ENCODE measurements at places on chromosomes 16 and 17. TPM values are rescaled to one million over a fixed set of nuclear protein-coding genes. Genes with fewer than 3 reads are reported as not detected.
A peak's percentile ranks its signal among the peaks of the same experiment; 100 is the strongest.

DNA sequence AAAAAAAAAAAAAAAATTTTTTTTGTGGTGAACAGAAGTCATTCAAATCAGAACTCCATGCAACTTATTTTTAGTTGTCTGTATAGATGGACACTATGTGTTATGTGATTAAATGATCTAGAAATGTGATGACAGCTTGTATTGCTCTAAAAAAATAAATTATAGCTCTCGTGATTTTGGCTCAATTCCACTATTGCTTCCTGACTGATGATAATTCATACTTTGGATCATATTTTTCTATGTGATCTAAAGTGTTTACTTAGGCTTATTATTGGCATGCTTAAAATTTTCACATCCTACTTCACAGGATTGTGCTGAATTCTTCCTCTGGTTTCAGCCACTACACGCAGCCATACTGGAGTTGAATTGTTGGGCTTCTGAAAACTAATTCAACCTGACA, 76.8 kb downstream of the RPGRIP1L start:
- no peak for DNase-seq

- DNase-seq: no peak
Observed at GRCh38 chr16:79272141-79272577, 328.4 kb downstream of the MAF start.

GRCh38 chr16:11017499-11017898, 73.1 kb downstream of the CLEC16A start:
- no peak for DNase-seq

- DNase-seq: peak; percentile 6
Observed at GRCh38 chr16:21101631-21102420, 48.8 kb downstream of the DNAH3 start.

DNA sequence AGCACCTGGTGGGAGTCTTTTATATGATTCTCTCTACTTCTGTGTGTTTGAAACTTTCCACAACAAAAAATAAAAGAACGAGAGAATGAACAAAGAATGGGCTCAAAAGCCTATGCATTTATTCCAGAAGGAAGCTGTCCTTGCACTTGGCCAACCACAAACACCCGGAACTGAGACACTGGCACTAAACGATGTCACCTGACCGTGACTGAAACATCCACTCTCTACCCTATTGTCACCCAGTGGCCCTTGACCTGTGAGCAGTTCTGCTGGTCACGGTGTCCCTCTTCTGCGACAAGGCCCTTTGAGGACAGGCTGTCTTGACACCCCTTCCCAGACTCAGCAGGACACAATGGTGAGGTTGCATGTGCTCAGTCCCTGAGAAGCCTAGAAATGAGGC, 56.6 kb downstream of the TEKT5 start:
- DNase-seq: no peak

GRCh38 chr17:50908140-50908859, 42.1 kb upstream of the TOB1 start:
- no peak for DNase-seq

DNA sequence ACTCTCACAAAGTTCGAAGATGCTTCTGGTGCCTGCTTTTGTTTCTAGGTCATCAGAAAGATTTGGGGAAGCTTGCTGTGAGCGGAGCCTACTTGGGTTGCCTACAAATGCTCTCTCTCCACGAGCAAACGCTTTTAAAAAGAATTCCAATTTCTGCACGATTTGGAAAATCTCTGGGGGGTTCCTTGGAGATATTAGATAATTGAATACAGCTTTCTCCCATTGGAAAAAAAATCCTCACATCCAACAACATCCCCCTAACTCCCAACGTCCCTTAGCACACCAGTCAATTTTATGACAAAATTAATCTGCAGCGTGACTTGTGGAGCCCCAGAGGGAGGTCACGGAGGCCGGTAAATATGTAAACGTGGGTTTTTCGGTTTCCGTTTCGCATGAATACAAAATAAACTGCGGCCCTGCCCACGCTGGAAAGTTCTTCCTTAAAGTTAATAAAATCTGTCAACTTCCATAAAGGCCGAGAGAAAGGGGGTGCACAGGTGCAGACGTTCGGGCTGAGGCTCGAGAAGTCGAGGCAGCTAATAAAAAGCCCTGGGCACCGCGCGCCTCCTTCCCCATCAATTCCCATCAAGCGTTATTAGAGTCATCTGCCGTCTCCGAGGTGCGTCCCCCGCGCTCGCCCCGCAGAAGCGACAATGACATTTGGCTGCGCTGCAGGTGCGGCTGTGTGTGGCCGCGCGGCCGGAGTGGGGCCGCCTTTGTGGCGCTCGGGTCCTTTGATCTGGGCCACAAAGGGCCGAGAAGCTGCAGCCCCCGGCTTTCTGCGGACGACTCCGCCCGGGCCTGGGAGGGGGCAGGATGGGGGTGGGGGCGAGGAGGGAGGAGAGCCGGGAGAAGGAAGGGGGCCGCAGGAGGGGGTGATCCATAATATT, 37.6 kb downstream of the SALL1 start:
- DNase-seq: peak; percentile 52

DNA sequence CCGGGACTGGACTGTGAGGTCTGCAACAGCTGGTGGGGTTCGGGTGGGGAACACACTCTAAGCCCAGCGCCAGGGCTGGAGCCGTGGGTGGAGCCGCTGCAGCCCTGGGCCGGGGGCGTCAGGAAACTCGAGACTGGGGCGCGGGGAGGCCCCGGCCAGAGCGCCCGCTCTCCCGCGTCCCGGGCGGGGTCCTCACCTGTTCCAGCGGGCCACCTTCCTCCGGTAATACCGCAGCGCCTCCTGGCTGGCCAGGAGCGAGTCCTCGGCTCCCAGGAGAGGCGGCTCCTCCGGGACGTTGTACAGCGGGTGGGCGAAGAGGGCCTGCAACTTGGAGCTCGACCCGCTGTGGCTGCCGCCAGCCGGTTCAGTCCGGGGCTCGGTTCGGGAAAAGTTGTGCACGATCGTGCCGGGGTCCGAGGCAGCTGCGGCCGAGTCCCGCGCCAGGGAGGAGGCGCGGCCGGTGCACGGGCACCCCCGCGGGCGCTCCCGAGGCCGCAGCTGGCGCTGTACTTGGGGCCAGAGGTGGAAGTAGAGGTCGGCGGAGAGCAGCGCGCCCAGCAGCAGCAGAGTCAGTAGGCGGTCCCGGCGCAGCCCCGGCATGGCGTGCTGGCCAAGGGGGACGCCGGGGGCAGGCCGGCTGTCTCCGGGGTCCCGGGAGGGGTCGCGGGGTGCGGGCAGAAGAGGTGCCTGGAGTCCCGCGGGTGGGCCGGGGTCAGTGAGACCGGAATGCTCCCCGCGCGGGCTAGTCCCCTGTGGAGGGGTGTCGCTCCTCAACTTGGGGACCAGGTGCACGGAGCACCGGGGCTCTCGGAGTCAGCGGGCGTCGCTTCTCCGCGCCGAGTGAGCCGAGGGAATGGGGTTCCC, 868 bp downstream of the FAM20A start:
- peak; percentile 51 for DNase-seq

- peak; percentile 98 for DNase-seq
Observed at GRCh38 chr17:73311781-73312641, at the start of gene CDC42EP4. Gene CDC42EP4, minus strand, starts transcription at chr17:73312001. Its CDS starts 25,501 bp downstream, at chr17:73286500.

GRCh38 chr17:10635290-10635689, 21.8 kb downstream of the MYH3 start:
- no peak for DNase-seq

GRCh38 chr17:35056013-35056412, 7.5 kb downstream of the RFFL start:
- DNase-seq: no peak

Gene UTS2R
- total RNA-seq: 2.2 TPM

Gene TBC1D28
- total RNA-seq: not detected

Gene NPB
- total RNA-seq: 2.0 TPM

Gene FOXK2
- 31.8 TPM for total RNA-seq

Gene C17orf78
- not detected for total RNA-seq

Gene CTRL
- 0.66 TPM for total RNA-seq

Gene CMC2
- total RNA-seq: 32.4 TPM

Gene ITGAL
- 0.89 TPM for total RNA-seq

Gene CDRT15L2
- total RNA-seq: not detected

Gene GID4
- 7.0 TPM for total RNA-seq

Gene PHOSPHO1
- 7.5 TPM for total RNA-seq

Gene OR4D1
- total RNA-seq: not detected
